ENCODE measurements at places on chromosomes 7 and 10. TPM values are rescaled to one million over a fixed set of nuclear protein-coding genes. Genes with fewer than 3 reads are reported as not detected.

Gene SCIN
- polyA plus RNA-seq, result 0.39 TPM

Gene AUTS2
- polyA plus RNA-seq, result 7.9 TPM

Gene SHTN1
- 11.4 TPM for polyA plus RNA-seq

Gene FGL2
- 2.6 TPM for polyA plus RNA-seq
